Kasumi-1 (cell line): ENCODE measurements at places on chromosomes 12 and 14.

GRCh38 chr14:67192366-67192765 lies 3.1 kb downstream of the GARIN2 start:
- no peak for DNase-seq

- DNase-seq, result peak; percentile 53
Observed at GRCh38 chr12:98416845-98417244, 98.5 kb upstream of the TMPO start.

GRCh38 chr12:18807714-18808113 lies 69.8 kb downstream of the CAPZA3 start:
- DNase-seq, result no peak

- no peak for DNase-seq
Observed at GRCh38 chr14:62030387-62030786, 268.2 kb downstream of the SNAPC1 start.

DNA sequence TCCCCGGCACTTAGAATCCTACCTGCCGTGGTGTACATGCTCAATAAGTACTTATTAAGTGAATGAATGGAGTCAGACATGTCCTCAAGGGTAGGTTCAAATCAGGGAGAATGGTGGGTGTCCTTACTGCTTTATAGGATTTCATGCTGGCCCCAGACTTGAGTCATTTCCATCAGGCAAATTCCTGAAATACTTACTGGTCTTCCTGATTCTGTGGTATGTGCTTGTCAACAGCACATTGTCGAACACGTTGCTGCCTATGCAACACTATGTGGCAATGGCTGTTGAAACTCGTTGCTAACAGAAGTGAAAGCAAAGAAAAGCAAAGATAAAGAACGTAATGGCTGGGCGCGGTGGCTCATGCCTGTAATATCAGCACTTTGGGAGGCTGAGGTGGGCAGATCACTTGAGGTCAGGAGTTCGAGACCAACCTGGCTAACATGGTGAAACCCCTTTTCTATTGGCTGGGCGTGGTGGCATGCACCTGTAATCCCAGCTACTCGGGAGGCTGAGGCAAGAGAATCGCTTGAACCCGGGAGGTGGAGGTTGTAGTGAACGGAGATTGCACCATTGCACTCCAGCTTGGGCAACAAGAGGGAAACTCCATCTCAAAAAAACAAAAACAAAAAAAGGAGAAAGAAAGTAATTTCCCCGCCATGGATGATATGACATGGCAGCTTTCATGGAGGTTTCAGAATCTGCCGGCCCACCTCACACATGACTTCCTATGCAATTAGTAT lies 214.9 kb downstream of the ZFP36L1 start:
- DNase-seq, result no peak

DNA sequence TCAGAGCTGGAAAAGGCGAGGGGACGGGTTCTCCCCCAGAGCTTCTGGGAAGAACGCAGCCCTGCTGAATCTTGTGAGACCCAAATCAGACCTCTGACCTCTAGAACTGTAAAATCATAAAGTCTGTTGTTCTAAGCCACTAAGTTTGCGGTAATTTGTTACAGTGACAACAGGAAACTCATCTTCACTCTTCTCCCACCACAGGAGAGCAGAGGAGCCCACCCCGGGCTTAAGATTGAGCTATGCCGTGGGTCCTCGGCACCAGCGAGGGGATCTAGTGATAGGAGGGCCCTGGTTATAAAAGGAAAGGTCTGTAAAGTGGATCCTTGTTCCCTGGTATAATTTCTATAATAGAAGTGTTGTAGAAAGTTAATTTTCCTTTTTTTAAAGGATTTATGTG lies 7.6 kb downstream of the MLXIP start:
- no peak for DNase-seq
